ENCODE measurements at places on chromosomes 5 and 9.

GRCh38 chr5:148469501-148469935, 85.8 kb downstream of the FBXO38 start:
- DNase-seq, result no peak

GRCh38 chr5:74822288-74822687, 43.9 kb downstream of the FAM169A start:
- no peak for DNase-seq

- no peak for DNase-seq
These were observed 561.6 kb downstream of the PRR16 start for GRCh38 chr5:121025671-121026070.

GRCh38 chr9:69465473-69465872, 140.5 kb downstream of the ENTREP1 start:
- peak; percentile 18 for DNase-seq

- no peak for DNase-seq
These were observed 20.5 kb upstream of the PITX1 start for GRCh38 chr5:135054546-135054945.

DNA sequence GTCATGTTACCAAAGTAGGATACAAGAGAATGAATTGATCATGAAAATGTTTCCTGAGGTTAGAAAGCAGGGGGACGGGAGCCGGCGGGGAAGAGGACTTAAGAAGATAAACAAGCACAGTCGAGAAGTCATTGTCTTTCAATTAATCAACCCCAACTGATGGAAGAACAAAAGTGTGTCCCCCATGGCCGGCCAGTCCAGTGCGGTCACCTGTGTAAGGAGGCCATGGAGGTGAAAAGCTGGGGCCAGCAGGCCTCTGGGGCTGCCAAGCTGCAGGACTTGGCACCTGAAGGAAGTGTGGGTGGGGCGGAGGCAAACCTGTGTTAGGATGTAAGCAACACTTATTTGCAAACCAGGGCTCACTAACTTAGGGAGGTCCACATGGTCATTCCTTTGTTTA, 223.3 kb upstream of the TBCA start:
- DNase-seq, result no peak
